Astrocyte of the spinal cord (primary cell): ENCODE measurements at places on chromosomes 7 and 10.
A peak's percentile ranks its signal among the peaks of the same experiment; 100 is the strongest.

DNA sequence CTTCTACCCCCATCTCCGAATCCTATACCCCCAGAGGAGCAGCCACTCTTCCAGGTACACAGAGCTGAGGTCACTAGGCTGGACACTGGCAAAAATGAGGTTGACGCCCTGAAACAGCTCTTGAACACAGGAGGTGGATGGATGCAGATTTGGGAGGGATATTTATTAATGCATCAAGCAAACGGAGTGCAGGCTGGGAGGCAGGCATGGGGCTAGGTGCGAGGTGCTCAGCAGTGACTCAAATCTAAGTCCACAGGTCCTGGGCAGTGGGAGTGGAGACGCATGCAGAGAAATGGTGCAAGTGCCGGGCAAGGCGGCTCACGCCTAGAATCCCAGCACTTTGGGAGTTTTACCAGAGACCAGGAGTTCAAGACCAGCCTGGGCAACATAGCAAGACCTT lies 11.0 kb downstream of the GUSB start:
- no peak for DNase-seq

- no peak for DNase-seq
Measured at GRCh38 chr7:42017349-42017986, 219.5 kb downstream of the GLI3 start.

DNA sequence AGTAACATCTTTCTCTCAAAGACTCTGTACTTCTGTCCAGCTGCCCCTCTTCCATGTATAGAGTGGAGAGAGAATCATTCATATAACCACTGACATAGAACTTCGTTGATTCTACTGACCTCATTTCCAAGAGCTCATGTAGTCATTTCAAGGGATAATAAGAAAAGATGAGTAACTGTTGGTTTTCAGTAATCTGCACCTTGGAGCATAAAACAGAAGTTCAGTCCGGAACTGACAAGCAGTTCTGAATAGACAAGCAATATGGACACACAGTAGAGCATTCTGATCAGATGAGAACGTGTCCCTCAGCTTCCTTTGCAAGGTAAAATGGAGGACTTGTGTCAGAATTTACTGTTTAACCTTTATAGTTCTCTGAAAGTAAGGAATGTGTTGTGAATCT lies 847.1 kb downstream of the REEP3 start:
- DNase-seq, result no peak

GRCh38 chr10:99369551-99369950 lies 40.4 kb downstream of the CNNM1 start:
- DNase-seq, result peak; percentile 25

GRCh38 chr7:87369216-87369615 lies 23.8 kb downstream of the CROT start:
- no peak for DNase-seq

- peak; percentile 70 for DNase-seq
Measured at GRCh38 chr7:81447351-81447952, 322.4 kb downstream of the HGF start.

DNA sequence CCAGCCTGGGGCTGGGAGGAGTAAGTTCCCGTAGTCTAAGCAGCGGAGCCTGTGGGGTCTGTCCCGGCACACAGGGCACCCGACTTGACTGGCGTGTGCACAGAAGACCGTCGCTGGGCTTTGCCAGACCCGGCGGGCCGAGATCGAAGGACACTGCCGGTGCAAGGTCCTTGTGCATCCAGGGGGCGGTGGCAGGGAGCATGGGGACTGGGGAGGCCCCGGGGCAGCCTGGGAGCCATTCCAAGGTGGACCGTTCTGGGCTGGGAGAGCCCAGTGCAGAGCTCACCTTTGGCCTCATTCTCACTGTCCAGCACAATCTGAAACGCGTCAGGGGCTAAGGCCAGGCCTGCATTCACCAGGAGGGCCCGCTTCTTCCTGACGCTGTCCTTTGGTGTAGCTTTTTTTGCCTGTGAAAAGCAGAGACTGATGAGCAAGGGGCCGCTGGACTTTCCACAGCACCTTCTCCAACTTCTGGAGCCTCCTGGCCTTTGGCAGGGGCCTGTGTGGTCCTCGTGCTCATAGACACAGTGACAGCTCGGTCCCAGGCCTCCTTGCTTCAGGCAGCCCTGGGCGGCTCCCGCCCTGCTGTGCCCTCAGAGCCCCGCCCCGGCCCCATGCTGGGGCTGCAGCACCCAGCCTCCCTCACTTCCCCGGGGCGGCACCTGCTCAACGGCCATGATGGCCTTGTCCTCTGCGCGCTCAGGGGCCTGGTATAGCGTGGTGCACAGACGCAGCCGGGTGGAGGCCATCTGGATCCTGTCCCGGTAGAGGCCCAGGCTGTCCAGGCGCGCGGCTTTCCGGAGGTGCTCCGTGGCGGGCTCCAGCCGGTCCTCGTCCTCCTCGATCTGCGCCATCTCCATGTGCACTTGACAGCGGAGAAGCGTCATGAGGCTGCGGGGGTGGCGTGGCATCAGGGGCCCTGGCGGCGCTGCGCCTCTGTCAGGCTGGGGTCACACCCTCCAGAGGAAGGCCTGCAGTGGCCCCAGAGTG lies 20.3 kb downstream of the CFAP46 start:
- no peak for DNase-seq

GRCh38 chr7:41869091-41869490 lies 166.2 kb upstream of the INHBA start:
- DNase-seq, result no peak

DNA sequence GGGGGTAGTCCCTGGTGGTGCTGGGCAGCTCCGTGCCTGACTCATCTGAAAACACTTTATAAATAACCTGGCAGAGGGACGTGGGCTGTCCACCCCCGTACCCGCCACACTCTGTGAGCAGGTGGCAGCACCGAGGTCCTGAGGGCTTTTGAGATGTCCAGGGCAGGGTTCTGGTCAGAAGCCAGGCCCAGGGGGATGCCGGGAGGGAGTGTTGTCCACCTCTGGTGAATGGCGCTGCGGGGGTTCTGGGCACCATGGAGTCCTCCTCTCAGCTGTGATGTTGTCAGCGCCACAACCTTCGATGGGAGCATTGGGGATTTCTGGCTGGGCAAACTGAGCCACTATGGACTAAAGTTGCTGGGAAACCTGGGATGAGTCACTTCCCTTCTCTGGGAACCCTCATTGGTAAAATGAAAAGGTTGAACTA lies 27.4 kb upstream of the GOLGA7B start:
- DNase-seq, result no peak

- DNase-seq, result no peak
Measured at GRCh38 chr10:4676566-4676965, 149.4 kb upstream of the AKR1E2 start.

DNA sequence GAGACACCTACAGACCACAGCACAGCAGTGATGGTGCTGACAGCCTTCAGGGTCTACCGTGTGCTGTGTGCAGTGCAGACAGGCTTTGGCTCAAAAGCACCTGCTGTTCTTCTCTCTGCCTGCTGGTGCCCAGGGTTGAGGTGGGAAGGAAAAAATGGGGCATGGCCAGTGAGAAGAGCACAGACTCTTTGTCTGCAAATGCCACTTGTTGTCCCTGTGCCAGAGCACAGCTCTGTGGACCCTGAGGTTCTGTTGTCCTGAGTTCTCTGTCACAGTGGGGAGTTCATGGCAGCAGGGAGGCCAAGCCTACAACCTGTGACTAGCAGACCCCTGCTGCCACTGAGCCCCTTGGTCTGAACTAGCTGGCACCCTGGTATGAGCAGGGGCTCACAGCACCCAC lies 376.7 kb downstream of the GLRX3 start:
- DNase-seq, result no peak

- DNase-seq, result no peak
Measured at GRCh38 chr10:6704896-6705295, 124.8 kb upstream of the PRKCQ start.

DNA sequence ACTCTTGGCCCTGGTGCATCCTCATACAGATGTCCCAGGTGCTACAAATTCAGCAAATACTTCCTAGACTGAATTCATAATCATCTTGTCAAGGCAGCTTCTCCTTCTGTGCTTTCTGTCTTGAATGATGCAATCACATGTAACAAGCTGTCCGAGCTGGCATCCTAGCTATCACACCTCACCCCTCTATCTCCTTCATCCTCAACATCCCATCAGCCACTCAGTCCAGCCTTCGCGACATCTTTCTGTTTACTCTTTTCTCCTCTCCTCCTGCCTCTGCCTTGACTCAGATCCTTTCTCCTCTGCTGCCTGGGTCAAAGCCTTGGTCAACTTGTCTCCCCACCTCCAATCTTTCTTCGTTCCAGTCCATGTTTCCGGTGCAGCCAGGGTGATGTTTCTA lies 240.4 kb upstream of the CELF2 start:
- DNase-seq, result no peak

- no peak for DNase-seq
Measured at GRCh38 chr7:132930881-132931280, 151.0 kb downstream of the CHCHD3 start.
